Ecto neural progenitor cell (in vitro differentiated cells): ENCODE measurements at places on chromosomes 2 and 18.

- DNase-seq, result no peak
Measured at GRCh38 chr18:70243131-70243929, 37.8 kb upstream of the RTTN start.

DNA sequence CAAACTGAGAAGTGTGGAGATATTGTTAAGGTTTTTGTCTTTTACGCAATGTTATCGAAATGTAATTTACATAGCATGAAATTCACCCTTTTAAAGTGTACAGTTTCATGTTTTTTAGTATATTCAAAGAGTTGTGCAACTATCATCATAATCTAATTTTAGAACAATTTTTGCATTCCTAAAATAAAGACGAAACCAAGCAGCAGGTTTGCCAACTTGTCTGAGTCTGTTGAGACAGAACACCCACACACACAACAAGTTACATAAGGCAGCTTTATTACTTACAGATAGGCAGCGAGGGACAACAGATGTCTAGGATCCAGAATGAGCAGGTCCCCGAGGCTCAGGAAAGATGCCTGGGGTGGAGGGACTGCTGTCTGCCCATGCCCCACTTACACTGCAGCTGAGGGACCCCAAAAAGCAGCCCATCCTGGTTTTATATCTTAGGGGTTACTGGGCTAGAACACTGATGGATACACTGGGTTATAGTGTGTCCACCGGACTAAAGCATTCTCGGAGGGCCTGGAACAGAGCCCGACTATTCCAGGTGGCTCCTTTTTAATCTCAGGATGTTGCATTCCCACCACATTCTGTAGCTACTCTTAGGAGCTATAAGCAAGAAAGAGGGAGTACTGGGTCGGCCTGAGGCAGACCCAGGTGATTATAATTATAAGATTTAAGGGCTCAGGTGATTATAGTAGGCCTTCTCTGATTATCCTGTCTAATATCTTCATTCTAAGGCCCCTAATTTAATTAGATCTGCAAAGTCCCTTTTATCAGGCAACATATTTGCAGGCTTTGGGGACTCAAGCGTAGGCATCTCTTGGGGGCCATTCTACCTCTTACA, 150.2 kb upstream of the DOK6 start:
- no peak for DNase-seq

DNA sequence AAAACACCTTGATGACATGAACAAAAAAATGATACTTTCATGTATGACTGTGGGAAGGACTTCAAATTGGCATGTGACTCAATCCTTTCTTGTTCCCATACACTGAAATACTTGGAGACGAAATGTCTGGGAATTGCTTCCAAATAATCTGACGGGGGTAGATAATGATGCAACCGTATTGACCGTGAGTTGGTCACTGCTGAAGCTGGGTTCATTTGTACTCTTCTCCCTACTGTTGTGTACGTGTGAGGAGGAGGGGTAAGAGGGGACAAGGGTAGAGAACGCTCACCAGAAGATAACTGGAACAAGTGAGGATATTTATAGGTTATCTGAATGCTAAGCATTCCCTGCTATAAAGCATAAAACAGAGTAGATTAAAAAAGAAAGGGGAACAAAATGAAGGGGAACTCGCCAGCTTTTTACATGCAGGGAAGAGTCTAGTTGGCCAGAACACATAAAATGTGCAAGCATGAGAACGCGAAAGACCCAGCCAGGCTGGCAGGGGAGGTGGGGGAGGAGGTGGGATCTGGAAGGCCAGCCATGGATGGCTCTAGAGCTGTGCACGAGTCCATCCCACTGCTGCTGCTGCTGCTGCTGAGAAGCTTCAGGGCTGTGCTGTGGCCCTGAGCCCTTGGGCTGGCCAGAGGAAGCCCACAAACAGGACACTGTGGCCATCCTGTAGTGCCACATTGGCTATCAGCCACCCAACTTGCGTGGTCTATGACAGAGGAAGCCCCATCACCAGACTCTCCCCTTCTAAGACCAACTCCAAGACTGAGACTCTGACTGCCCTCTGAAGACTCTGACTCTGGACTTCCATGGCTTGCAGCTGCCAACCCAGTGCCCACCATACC, 15.2 kb upstream of the CETN1 start:
- DNase-seq, result no peak

- no peak for DNase-seq
Measured at GRCh38 chr2:241116606-241117560, 14.8 kb upstream of the MTERF4 start.

GRCh38 chr18:58776084-58776483, 88.6 kb upstream of the ZNF532 start:
- DNase-seq, result no peak

- no peak for DNase-seq
Measured at GRCh38 chr2:106062627-106063026, 131.5 kb downstream of the UXS1 start.

GRCh38 chr18:58038063-58038462, 6.0 kb upstream of the NEDD4L start:
- no peak for DNase-seq

DNA sequence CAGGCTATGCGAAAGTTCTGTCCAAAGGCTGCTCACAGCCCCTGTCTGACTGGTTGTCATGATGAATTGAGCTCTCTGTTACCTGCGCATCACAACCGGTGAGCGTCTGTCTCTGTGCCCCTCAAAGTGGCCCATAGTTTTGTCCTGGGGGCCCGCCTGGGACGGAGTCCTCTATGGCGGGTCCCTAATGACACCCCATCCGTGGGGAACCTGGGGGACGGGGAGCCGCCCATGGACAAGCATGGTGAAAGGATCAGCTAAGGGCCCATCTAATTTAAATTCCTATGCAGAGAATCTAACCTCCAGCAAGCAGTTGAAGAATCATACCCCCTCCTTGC, 473 bp downstream of the ELMOD3 start:
- DNase-seq, result no peak

- no peak for DNase-seq
Measured at GRCh38 chr2:15865923-15866322, 74.4 kb upstream of the MYCN start.

GRCh38 chr2:64922482-64923384, 66.5 kb upstream of the SLC1A4 start:
- no peak for DNase-seq

- DNase-seq, result no peak
Measured at GRCh38 chr18:32310101-32310500, 120.3 kb downstream of the MEP1B start.
